Mesenteric fat pad (tissue), 1 donor: ENCODE measurements at places on chromosomes 12 and 14. TPM values are rescaled to one million over a fixed set of nuclear protein-coding genes. Genes with fewer than 3 reads are reported as not detected.

- no peak for DNase-seq
Measured at GRCh38 chr12:91140026-91140931, 29.0 kb upstream of the LUM start.

GRCh38 chr14:100538351-100539002, 48.7 kb downstream of the BEGAIN start:
- DNase-seq = peak; percentile 88

GRCh38 chr12:49026101-49026500, 7.5 kb upstream of the PRKAG1 start:
- no peak for DNase-seq

DNA sequence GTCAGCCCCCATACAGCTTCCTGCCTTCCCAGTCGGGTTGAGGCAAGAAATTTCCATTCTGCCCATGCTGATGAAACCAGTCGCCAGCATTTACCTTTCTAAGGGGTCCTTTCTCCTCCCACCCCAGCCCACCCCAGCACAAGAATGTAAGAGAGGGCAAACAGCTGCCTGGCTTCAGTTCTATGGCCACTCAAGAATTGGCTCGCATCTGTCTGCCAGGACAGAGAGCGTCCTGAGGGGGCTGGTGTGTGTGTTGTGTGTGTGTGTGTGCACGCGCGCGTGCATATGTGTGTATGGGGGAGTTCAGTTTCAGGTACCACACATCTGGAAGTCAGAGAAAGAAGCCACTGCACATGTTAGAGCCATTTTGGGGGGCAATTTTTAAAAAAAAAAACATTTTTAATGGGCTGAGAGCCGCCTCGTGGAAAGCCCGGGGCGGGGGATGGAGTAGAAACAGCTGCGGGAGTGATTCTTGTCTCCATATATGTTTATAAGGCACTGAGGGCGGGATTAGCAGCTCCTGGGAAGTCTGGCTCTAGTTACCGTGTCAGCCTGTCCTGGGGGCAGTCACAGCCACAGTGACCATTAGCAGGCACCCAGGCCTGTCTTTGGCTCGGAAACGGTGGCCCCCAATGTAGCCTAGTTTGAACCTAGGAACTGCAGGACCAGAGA, at the start of gene WNT5B:
WNT5B (plus strand) TSS at position 566 of the 672 bp plus-strand sequence. CDS start 2,124 bp downstream, outside the sequence.
- DNase-seq = no peak

GRCh38 chr12:99253068-99253467, 394.5 kb upstream of the GARIN6 start:
- no peak for DNase-seq

- DNase-seq = no peak
Measured at GRCh38 chr12:112870267-112870980, 36.3 kb upstream of the OAS1 start.

- DNase-seq = no peak
Measured at GRCh38 chr14:69630360-69630759, 19.0 kb downstream of the SUSD6 start.

DNA sequence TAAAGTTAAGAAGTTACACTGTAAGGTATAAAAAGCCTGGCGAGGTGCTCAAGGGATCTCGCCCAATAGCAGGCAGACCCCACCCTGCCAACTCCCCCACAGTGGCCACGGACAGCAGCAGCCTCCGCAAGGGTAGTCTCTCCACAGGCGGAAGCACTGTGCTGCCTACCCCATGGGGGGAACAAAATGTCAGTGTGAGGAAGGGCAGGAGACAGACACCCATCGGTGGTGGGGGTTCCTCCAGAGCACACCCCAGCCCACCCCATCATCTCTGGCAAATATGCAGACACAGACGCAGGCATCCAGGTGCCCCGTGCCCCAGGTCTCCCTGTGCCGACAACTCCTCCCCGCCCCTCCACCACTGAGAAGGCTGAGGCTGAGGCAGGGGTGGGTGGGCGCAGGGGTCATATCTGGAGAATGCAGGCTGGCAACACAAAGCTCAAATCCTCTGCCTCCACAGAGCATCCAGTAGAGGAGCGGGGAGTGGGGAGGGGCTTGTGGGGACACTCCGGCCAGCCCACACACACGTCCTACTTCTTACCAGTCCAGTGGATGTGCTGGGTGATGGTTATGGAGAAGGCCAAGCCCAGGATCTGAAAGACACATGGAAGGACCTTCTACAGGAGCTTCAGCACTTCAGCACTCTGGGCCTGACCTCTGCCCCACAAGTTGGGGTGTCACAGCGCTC, 68.3 kb upstream of the DDX11 start:
- DNase-seq = peak; percentile 77

The RHEBL1 gene
- total RNA-seq = 0.42 TPM

The RPAP3 gene
- 17.6 TPM for total RNA-seq

The KRT79 gene
- total RNA-seq = 2.4 TPM

The SDR39U1 gene
- 50.1 TPM for total RNA-seq

The SLC8A3 gene
- 0.16 TPM for total RNA-seq
